Esophagus squamous epithelium (tissue), 5 donors: ENCODE measurements at places on chromosomes 3 and 15.

DNA sequence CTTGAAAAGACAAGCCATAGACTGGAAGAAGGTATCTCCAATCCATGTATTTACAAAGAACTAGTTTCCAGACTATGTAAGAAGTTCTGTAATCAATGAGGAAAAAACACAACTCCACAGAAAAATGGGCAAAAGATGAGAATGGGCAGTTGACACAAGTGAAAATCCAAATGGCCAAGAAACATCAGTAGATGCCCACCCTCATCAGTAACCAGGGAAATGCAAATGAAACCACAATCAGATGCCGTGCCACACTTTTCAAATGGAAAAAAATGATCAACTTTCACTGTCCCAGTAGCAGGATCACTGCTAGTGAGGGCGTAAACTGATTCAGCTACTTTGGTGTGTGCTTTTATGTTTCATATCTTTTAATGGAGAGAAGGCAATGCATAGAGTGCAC lies 4.5 kb upstream of the CPEB1 start:
- no peak overlapping the region for H3K27ac ChIP-seq
- peaks cover 13% of the 10 kb centered on the region for H3K27me3 ChIP-seq
- H3K4me1 ChIP-seq: peaks cover 19% of the 10 kb centered on the region
- no peak overlapping the region for H3K4me3 ChIP-seq
- no peak for DNase-seq

- H3K4me1 ChIP-seq: no peaks in the 10 kb centered on the region
- no peak overlapping the region for H3K27ac ChIP-seq
- H3K36me3 ChIP-seq: no peaks in the 10 kb centered on the region
- H3K27me3 ChIP-seq: no peaks in the 10 kb centered on the region
Measured at GRCh38 chr3:132232231-132232792, 84.9 kb upstream of the ACP3 start.

DNA sequence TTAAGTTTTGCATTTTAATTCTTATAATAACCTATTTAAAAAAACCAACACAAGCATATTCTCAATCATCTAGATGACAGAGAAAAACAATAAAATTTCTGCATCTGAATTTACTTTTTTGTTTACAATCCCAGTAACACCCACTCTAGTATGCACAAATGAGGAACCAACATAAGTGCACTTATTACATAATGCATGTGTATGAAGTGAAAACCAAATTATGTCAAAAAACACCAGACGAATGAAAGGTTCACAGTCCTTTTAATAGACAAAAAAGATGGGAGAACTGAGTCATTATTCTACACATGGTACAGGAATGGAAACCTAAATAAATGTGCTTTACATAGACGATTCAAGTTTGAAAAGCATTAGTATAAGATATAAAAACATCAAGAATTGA lies 91.7 kb downstream of the NR1I2 start:
- H3K27me3 ChIP-seq: no peaks in the 10 kb centered on the region
- H3K27ac ChIP-seq: no peak overlapping the region
- DNase-seq: no peak
- H3K4me1 ChIP-seq: no peaks in the 10 kb centered on the region

GRCh38 chr3:65398953-65399352 lies 639.8 kb downstream of the MAGI1 start:
- H3K36me3 ChIP-seq: no peaks in the 10 kb centered on the region
- no peaks in the 10 kb centered on the region for H3K27me3 ChIP-seq
- DNase-seq: no peak
- no peak overlapping the region for H3K4me3 ChIP-seq
- H3K27ac ChIP-seq: no peak overlapping the region

DNA sequence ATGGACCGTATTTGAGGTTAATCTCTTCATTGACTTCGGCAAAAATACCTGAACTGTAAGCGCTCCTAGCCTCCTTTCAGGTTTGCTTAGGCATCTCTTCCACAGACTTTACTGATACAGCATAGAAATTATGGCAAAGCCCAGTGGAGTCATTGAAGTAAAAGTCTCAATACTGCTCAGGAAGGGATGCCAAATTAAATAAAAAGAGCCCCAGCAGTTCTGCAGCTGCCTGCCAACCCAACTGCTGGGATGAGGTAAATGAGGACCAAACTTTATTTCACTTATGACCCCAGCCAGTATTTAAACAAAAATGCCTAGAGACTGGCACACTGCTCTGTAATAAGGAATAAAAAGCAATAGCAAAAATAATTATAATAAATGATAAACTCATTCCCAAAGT lies 65.4 kb downstream of the IQCH start:
- H3K36me3 ChIP-seq: no peaks in the 10 kb centered on the region
- H3K4me1 ChIP-seq: no peaks in the 10 kb centered on the region
- no peak for DNase-seq
- H3K27me3 ChIP-seq: no peaks in the 10 kb centered on the region
- H3K27ac ChIP-seq: no peak overlapping the region

- H3K27me3 ChIP-seq: no peaks in the 10 kb centered on the region
- H3K36me3 ChIP-seq: no peaks in the 10 kb centered on the region
- no peak for DNase-seq
Measured at GRCh38 chr3:4591669-4592068, 98.5 kb downstream of the ITPR1 start.

DNA sequence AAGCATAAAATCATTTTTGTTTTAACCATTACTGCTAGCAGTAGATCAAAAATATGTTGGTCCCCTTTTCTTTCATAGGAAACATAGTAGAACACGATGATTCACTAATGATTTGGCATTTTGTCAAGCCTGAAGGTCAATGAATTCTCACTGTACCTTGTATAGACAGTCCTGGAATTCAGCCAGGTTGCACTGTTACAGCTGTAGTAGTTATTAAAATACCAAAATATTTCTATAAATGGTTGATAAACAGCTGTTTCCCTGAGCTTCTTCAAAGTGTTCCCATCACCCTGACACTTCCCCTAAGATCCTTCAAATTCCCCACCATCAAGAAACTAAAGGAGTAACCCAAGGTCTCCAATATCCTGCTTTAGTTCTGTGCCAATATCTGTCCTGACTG lies 200.9 kb downstream of the ATP8B4 start:
- no peaks in the 10 kb centered on the region for H3K27me3 ChIP-seq
- H3K36me3 ChIP-seq: no peaks in the 10 kb centered on the region
- no peak for DNase-seq
- H3K27ac ChIP-seq: no peak overlapping the region
